ENCODE measurements at places on chromosomes 5 and 9.
A peak's percentile ranks its signal among the peaks of the same experiment; 100 is the strongest.

DNA sequence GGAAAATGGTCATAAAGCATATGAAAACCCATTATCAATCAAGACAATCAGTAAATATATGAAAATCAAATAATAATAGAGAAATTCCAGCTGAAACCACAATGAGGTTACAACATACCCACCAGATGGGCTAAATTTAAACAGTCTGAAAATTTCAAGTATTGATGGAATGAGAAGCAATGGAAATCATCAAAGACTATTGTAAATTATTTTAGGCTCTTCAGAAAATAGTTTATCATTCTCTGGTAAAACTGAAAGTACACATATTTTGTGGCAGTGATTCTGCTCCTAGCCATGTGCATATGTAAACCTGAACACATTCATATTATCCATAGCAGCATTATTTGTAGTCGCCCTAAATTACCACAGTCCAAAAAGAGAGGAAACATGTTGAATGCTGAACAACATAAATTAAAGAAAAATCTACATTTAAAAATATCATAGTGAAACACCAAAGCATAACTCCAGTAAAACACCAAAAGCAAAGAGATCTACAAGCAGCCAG is 215.3 kb downstream of the PRELID2 start:
- DNase-seq: no peak

DNA sequence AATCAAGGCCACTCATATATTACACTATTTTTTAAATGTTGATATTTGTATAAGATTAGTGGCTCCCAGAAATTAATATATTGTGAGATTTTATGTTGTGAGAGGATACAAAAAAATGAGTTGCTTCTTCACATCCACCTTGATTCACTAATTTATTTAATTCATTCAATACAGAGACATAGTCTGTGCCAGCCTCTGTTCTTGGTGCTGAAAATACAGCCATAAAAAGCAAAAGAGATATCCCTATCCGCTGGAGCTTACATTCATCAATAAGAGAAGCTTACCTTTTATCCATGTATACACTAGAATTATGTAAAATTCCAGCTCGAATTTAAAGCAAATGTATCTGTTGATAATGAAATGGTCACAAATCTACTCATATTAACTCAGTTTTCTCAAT is 92.2 kb upstream of the GABRG2 start:
- DNase-seq: no peak

- DNase-seq: peak; percentile 17
Observed at GRCh38 chr5:138466900-138467710, 1.8 kb downstream of the EGR1 start.

DNA sequence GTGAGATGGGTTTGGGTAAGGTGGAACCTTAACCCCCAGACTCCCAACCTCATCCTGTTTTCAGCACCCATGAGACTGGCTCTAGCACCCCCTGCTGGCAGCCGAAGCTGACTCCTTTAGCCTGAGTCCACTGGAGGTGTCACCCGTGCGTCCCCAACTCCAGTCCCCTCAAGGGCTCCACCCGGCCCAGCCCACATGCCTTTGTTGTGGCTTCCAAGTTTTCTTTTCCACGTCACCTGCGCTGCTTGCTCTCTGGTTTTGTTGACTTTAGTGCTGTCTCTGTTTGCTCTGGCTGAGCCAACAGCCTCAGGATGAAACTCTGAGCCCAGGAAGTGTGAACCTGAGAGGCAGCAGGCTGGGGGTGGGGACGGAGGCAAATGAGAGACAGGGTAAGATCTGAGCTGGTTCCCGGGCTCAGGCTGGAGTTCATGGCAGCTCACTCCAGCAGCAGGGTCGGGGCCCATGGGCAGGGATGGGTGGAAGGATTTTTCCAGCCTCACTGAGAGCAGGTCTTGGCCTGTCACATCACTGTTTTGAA is 13.2 kb upstream of the AQP7 start:
- peak; percentile 89 for DNase-seq
